Muscle of back (tissue), 13 donors: ENCODE measurements at places on chromosomes 11 and 22. TPM values are rescaled to one million over a fixed set of nuclear protein-coding genes. Genes with fewer than 3 reads are reported as not detected.

Gene SLC22A25
- polyA plus RNA-seq = not detected

Gene CRYBA4
- not detected for polyA plus RNA-seq

Gene FOSL1
- polyA plus RNA-seq = not detected

Gene PIM3
- 14.8 TPM for polyA plus RNA-seq

Gene GGTLC3
- not detected for polyA plus RNA-seq

Gene GGTLC2
- polyA plus RNA-seq = not detected

Gene MUC6
- polyA plus RNA-seq = 0.42 TPM

Gene SLC29A2
- 30.4 TPM for polyA plus RNA-seq

Gene FGF19
- 1.5 TPM for polyA plus RNA-seq

Gene OR52N4
- polyA plus RNA-seq = not detected

Gene OR51E2
- polyA plus RNA-seq = 1.9 TPM

Gene MS4A3
- polyA plus RNA-seq = 0.78 TPM

Gene CCDC87
- polyA plus RNA-seq = 0.10 TPM

Gene NECTIN1
- polyA plus RNA-seq = 36.8 TPM

Gene OR52H1
- not detected for polyA plus RNA-seq

Gene VPS37C
- 14.4 TPM for polyA plus RNA-seq

Gene PKP3
- 0.28 TPM for polyA plus RNA-seq

Gene OR10A2
- not detected for polyA plus RNA-seq

Gene ZC3H12C
- polyA plus RNA-seq = 8.1 TPM

Gene ANO9
- polyA plus RNA-seq = 0.28 TPM

Gene TP53AIP1
- not detected for polyA plus RNA-seq

Gene USP2
- polyA plus RNA-seq = 42.2 TPM

Gene HOATZ
- 0.07 TPM for polyA plus RNA-seq

Gene KCNJ4
- polyA plus RNA-seq = 0.12 TPM

Gene MS4A12
- polyA plus RNA-seq = not detected

Gene CHRDL2
- 3.1 TPM for polyA plus RNA-seq

Gene KCNE3
- polyA plus RNA-seq = 2.9 TPM

Gene ROBO4
- polyA plus RNA-seq = 22.3 TPM

Gene GDPD4
- 0.15 TPM for polyA plus RNA-seq

Gene CCDC89
- polyA plus RNA-seq = 2.4 TPM

Gene POU2AF3
- polyA plus RNA-seq = 4.0 TPM

Gene KCTD17
- polyA plus RNA-seq = 23.3 TPM

Gene BIRC3
- 1.1 TPM for polyA plus RNA-seq

Gene TEAD1
- polyA plus RNA-seq = 96.8 TPM

Gene PPME1
- polyA plus RNA-seq = 39.0 TPM

Gene LMO1
- 3.0 TPM for polyA plus RNA-seq

Gene C22orf42
- polyA plus RNA-seq = not detected

Gene ACTN3
- 28.1 TPM for polyA plus RNA-seq

Gene PRODH
- polyA plus RNA-seq = 5.5 TPM

Gene CAPN5
- 9.9 TPM for polyA plus RNA-seq

Gene FGF4
- polyA plus RNA-seq = 20.1 TPM

Gene PRG3
- not detected for polyA plus RNA-seq

Gene TRIM49D1
- polyA plus RNA-seq = not detected
